ENCODE measurements at places on chromosomes 11 and 22.

- DNase-seq, result no peak
Measured at GRCh38 chr22:23677701-23677995, 13.2 kb upstream of the RGL4 start.

DNA sequence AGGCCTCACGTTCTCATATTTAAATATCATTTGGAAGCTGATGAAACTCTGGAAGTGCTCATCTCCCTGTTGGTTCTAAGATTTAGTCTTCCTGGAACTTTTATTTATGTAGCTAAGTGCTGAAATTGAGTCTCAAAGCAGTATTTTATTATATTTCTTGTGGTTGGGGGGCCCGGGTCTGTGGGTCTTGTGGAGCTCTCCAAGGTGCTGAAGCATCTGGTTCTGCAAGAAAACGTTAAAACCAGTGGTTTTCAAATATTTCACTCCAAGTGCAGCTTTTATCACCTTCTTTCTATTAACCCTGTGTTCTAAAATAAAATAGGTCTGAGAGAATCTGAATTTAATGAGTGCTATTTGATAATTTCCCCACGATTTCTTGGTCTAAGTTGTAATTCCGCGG lies 1404.8 kb downstream of the TBC1D22A start:
- no peak for DNase-seq

DNA sequence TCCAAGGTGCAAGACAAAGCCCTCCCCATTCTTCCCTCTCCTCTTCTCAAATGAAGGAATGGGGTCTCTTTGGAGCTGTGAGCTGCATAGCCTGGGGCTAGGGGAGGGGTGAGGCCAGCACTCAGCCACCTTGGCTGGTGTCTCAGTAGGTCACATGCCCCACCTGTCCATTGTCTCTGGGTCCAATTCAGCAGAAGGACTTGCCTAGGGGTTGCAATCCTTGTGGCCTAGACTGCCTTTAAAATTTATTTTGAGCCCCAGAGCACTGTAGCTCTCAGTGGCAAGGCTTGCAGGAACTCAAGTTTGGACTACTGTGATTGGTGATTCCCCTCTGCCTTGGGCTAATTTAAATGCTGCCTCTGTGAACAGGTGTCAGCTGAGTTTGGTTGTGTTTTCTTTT lies 336.7 kb downstream of the DDX10 start:
- no peak for DNase-seq

GRCh38 chr11:122717264-122717867 lies 61.8 kb downstream of the UBASH3B start:
- DNase-seq, result no peak

DNA sequence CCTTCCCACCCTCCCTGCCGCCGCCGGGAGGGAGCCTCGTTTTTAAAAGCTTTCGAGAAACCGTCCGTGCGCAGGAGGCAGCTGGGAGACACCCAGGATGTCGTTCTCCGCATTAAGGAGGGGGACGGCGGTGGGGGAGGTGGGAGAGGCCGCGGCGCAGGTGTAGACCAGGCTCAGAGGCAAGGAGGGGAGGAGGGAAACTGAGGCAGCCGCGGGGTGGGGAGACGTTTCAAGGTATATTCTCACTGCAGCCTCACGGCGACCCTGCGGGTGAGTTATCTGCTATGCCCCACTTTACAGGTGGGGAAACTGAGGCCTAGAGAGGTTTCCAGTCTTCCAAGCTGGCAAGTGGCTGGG lies 42.7 kb downstream of the CYTH4 start:
- no peak for DNase-seq

DNA sequence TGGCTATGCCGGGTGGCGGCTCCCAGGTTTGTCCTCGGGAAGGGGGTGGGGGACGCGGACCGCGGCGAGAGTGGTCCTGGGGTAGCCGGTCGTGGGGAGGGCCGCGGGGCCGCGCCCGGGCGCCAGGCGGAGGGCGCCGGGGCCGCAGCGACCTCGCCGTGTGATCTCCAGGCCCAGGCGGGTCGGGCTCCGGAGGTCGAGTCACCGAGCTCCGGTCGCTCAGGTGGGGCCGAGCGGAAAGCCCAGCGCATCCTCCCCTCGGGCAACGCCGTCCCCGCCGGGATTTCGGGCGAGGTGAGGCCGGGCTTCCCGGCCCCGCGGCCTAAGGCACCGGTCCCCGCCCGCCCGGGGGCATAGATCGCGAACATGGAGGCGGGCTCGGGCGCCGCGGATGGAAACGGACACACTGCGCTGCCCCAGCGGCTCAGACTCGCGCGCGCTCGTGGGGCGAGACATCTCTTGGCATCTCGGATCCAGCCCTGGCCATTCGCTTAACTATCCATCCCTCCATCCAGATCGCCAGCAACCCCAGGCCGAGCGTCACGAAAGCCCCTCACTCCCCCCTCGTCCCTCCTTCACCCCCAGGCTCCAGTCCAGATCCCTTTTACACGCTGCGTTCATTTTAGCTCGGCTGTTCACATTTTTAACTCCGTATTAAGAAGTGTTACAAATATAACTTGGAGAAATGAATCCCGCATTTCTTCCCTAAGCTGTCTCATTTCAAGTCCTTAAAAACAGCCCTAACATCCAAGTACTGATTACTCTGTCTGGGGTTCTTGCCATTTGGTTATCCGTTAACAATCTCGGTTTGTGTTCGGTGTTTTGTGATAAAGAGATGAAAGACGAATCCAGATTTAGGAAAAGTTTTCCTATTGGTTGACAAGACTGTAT lies 460 bp downstream of the ZC3H12C start:
- DNase-seq, result peak; percentile 65

GRCh38 chr11:59145534-59145933 lies 2.9 kb downstream of the FAM111A start:
- peak; percentile 94 for DNase-seq

DNA sequence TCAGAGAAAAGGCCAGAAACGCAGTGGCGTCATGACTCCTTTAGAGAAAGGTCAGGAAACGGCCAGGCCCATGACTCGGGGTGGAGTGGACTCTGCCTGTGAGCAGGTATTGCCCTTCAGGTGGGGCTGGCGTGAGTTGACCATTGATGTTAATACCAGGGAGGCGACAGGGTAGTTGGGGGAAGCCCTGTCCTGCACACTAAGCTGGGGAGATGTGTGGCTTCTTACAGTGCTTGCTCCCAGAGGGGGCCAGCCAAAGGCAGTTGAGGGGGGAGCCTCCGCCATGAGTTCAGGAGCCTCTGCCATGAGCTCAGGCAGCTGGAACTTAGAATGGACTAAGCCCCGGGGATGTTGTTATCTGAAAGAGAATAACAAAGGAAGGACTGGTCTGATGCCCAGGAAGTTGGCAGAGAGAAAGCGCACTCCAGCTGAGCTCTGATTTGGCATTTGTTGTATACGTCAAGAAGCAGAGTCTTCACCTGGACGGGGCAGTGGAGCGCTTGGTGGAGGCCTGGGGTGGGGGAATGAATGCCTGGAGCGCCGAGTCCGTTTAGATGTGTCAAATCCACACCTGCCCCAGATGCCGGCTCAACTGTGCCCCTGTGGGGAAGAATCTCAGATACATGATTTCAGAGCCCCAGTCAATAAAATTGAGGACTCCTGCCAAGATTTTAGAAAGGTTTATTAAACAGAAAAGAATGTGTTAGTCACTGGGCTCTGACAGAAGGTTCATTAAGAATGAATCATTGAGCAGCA lies 222.5 kb downstream of the TBC1D22A start:
- DNase-seq, result peak; percentile 60

GRCh38 chr22:33796494-33796893 lies 123.8 kb downstream of the LARGE1 start:
- DNase-seq, result no peak

DNA sequence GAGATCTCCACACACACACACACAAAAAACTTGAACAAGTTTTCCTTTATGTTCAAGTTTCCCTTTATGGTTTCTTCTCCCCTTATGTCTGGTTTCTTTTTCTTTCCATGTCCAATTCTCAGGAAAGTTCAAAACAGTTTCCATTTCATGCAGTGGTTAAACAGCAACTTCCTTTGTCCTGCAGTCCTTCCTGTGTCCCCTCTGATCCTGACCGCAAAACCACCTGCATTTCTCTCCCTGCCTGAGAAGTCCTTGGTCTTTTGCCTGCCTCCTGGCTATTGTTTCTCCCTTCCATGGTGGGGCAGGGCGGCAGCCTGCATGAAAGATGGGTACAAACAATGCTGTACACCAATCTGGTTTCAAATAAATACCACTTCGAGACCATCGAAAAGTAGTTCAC lies 58.3 kb upstream of the SORL1 start:
- DNase-seq, result no peak

DNA sequence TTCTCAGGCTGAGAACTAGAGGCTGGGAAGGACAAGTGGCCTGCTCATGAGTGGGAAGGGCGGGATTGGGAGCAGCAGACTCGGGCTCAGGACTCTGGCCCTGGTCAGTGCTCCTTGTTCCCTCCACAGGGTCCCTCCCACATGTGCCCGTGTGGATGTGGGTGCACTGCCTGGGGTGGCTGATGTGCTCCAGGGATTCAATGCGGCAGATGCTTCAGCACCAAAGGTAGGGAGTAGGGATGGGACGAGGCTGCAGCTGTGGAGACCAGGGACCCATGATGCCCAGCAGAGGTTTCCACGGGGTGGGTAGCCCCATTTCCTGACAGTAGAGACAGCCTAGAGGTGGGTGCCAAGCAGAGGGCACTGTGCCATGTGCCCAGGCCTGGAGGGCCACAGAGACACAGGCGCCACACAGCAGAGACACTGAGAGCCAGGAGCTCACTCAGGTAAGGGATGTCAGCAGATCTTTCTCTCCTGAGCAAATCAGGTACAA lies 89.5 kb downstream of the GGTLC2 start:
- DNase-seq, result no peak

DNA sequence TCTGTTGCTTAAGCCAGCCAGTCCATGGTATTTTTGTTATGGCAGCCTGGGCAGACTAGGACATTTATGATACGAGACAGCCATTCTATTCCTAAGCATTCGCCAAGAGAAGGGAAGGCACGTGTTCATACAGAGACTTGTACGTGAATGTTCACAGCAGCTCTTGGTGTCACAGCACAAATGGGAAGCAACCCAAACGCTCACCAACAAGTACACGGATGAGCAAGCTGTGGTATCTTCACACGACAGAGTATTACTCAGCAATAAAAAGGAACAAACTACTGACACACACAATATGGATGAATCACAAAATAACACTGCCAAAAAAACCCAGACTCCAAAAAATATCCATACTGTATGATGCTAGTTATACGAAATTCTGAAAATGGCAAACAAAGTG lies 85.1 kb downstream of the PHF21B start:
- no peak for DNase-seq

GRCh38 chr11:25094085-25094802 lies 597.4 kb downstream of the LUZP2 start:
- DNase-seq, result no peak

- no peak for DNase-seq
Measured at GRCh38 chr11:5225480-5225871, 1.4 kb downstream of the HBB start.

Measured in amniotic epithelial cell (primary cell).